ENCODE measurements at places on chromosomes 6 and 20. TPM values are rescaled to one million over a fixed set of nuclear protein-coding genes. Genes with fewer than 3 reads are reported as not detected.

The NKX2-4 gene
- not detected for polyA plus RNA-seq

The TAGAP gene
- polyA plus RNA-seq: 1.6 TPM

The ENPP4 gene
- polyA plus RNA-seq: 11.5 TPM

The POU5F1 gene
- 2.0 TPM for polyA plus RNA-seq

The C6orf120 gene
- polyA plus RNA-seq: 28.0 TPM

The MAS1 gene
- 0.06 TPM for polyA plus RNA-seq

The SUPT3H gene
- 27.9 TPM for polyA plus RNA-seq

The ZBP1 gene
- 0.15 TPM for polyA plus RNA-seq

The NOX3 gene
- polyA plus RNA-seq: not detected

The TNF gene
- polyA plus RNA-seq: 0.19 TPM

The CCND3 gene
- 45.3 TPM for polyA plus RNA-seq

The BNIP5 gene
- not detected for polyA plus RNA-seq

The CST5 gene
- 0.25 TPM for polyA plus RNA-seq

The CLDN20 gene
- polyA plus RNA-seq: 3.1 TPM

The TRIM40 gene
- polyA plus RNA-seq: 0.14 TPM

The TTK gene
- 11.0 TPM for polyA plus RNA-seq

The APOBEC2 gene
- polyA plus RNA-seq: 0.58 TPM

The ZBTB12 gene
- 23.1 TPM for polyA plus RNA-seq

The GTPBP2 gene
- 68.8 TPM for polyA plus RNA-seq

The TLDC2 gene
- polyA plus RNA-seq: 1.8 TPM

The RBM24 gene
- polyA plus RNA-seq: 4.7 TPM

The PTK6 gene
- 0.53 TPM for polyA plus RNA-seq

The LAMA4 gene
- polyA plus RNA-seq: 213 TPM

The OOEP gene
- polyA plus RNA-seq: not detected

The ARMC12 gene
- polyA plus RNA-seq: 0.63 TPM

The AVP gene
- not detected for polyA plus RNA-seq

The LY6G6F gene
- polyA plus RNA-seq: 1.2 TPM

The SAMD3 gene
- polyA plus RNA-seq: 0.60 TPM

The MUC21 gene
- polyA plus RNA-seq: not detected

The PTPRT gene
- polyA plus RNA-seq: 1.8 TPM

The HLA-DPA1 gene
- 32.8 TPM for polyA plus RNA-seq

The NNAT gene
- polyA plus RNA-seq: 41.5 TPM

The PNPLA1 gene
- 0.15 TPM for polyA plus RNA-seq

The C20orf204 gene
- 1.8 TPM for polyA plus RNA-seq

The SLC22A23 gene
- polyA plus RNA-seq: 19.8 TPM

The FOXC1 gene
- polyA plus RNA-seq: 0.75 TPM

The PCSK2 gene
- 0.33 TPM for polyA plus RNA-seq

The SCRT2 gene
- polyA plus RNA-seq: not detected

The ZNF831 gene
- 0.18 TPM for polyA plus RNA-seq

The PHIP gene
- polyA plus RNA-seq: 82.0 TPM

The HSPA1A gene
- 81.2 TPM for polyA plus RNA-seq

The ELMO2 gene
- polyA plus RNA-seq: 58.9 TPM

The BHLHE23 gene
- not detected for polyA plus RNA-seq

The ADGB gene
- polyA plus RNA-seq: 3.8 TPM

The THBD gene
- polyA plus RNA-seq: 69.9 TPM

The HLA-DPB1 gene
- polyA plus RNA-seq: 21.6 TPM

The GGTLC1 gene
- polyA plus RNA-seq: 2.0 TPM

The TSPO2 gene
- 0.69 TPM for polyA plus RNA-seq

The CGA gene
- polyA plus RNA-seq: 6.0 TPM

The XKR7 gene
- 0.06 TPM for polyA plus RNA-seq

The SS18L1 gene
- 21.3 TPM for polyA plus RNA-seq

The ELOVL4 gene
- 1.4 TPM for polyA plus RNA-seq

The ADTRP gene
- 1.0 TPM for polyA plus RNA-seq

The DACT2 gene
- polyA plus RNA-seq: 41.7 TPM

The TGM3 gene
- polyA plus RNA-seq: 0.27 TPM

The TFAP2A gene
- 0.78 TPM for polyA plus RNA-seq

The LY6G5B gene
- 34.9 TPM for polyA plus RNA-seq

Measured in left lung (tissue), 14 donors.